Activated CD8-positive, alpha-beta memory T cell treated with anti-CD3 and anti-CD28 coated beads, Interleukin-2, amount 50 U/mL, for 4 hours (primary cell): ENCODE measurements at places on chromosomes 4 and X.

DNA sequence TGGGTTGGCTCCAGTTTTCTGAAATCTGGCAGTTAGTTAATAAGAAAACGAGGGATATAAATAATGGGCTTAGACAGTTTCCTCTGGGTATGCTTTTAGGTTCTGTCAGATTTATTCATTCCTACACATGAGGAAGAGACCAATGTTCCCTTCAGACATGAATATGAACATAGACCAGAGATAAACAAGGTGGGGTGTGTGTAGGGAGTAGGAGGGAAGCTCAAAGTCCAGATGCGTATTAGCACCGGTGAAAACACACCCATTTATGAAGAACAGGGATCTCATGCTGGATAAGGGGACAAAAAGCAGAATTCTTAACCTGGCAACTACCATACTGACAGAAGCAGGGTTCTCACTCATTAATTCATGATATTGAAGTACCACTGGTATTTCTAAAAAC is 223.0 kb downstream of the SOWAHB start:
- no peak for DNase-seq

- DNase-seq, result peak; percentile 49
Observed at GRCh38 chrX:154411981-154412340, 622 bp downstream of the TAFAZZIN start.

- no peak for DNase-seq
Observed at GRCh38 chr4:169604131-169604900, 8.1 kb downstream of the NEK1 start.

DNA sequence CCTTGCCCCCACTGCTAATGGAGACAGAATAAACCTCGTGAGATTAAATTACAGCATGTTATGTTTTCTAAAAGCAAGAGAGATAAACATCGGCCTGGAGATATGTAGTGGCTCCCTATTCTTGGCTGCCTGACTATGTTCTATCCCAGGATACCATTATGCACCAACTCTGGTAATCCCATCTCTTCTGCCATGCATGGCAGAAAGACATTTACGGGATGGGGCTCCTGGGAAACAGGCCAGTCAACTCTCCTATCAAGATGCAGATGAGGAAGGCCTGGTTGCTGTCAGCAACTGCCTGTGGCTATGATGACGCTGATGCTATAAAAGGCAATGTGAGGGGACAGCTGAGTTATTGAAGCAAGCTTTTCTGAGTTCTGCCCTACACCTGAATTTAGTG is 166.2 kb upstream of the VCX3A start:
- DNase-seq, result no peak

GRCh38 chr4:116866106-116866505 is 219.3 kb downstream of the TRAM1L1 start:
- no peak for DNase-seq

DNA sequence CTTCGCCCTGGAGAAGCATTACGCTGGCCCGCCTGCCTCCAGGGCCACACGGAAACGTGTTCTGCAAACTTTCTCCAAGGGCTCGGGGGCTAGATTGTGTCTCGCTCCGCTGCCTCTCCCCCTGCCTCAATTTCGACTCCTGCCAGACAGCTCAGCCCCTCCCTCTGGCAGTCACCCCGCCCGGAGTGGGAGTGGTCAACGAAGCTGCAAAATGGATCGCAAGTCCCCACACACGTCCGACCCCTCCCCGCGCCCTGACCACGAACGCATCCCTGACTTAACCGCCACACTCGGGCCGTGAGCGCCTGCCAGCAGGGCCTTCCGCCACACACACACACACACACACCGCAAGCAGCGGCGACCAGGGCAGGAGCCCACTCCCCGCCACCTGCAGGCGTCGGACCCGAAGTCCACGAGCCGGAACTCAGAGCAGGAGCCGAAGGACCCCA is 47.0 kb upstream of the NKAP start:
- DNase-seq, result no peak

GRCh38 chrX:20317873-20318272 is 51.2 kb upstream of the RPS6KA3 start:
- DNase-seq, result no peak

DNA sequence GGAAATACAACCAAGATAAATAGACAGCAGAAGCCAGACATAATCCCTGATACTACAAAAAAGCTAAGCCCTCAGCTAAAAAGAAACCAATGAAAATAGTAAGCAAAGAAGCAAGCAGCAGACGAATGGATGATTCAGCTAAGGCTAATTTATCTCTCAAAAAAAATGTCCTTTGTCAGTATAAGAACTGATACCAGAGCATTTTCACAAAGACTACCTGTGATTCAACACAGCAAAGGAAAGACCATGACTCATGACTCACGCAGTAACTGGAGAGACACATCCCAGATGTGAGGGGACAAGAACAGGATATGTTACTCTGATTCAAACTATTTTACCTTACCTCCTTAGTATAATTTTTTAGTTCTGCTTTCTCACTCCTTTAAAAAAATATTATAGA is 22.7 kb upstream of the TMPRSS11F start:
- no peak for DNase-seq

DNA sequence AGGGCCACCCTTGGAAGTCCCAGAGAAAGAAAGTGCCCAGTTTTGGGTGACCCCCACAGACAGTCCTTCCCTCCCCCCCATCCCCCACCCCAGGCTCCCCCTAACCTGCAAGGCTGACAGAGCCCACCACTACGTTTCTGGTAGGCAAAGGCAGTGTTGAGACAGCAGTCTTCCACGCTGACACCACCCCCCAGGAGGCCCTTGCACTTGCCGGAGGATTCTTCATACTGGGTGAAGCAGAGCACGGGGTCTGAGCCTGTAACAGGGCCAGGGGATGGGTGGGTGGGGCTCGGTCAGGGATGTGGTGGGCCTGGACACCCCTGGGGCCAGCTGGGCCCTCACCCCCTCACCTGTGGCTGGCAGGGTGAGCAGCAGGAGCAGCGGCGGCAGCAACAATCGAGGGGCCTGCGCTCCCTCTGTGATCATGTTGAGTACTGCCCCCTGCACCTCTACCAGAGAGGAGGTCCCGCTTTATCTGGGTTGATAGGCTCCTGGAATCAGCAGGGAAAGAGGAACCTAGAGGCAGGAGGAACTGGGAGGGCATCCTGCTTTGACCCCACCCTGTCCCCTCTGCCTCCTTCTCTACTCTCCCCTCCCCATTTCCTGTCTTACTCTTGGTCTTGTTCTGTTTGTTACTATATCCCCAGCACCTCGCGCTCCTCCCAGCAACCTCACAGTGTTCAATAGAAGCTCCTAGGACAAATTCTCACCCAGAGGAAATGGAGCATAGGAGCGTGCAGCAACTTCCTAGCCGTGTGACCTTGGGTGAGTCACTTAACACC is at the start of gene CFP:
CFP (minus strand) TSS at position 512 of the 782 bp plus-strand sequence; CDS start at position 426, 86 bp downstream.
- DNase-seq, result no peak

DNA sequence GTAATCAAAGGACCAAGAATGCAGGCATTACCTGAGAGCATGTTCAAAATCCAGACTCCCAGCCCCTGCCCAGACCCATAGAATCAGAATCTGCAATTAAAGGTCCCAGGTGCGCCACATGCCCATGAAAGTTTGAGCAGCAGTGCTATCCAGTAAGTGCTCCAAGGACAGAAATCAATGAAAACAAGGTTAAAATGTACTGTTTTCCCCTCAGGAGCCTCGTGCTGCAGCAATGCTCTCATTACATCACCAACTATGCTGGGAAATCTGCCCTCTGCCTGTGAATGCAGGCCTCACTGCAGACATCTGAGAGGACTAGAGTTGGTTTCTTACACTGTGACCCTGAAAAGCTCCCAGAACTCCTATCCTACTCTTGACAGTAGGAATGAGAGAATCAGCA is 21.1 kb downstream of the ANXA5 start:
- DNase-seq, result no peak

- DNase-seq, result no peak
Observed at GRCh38 chrX:125757794-125758564, 408.1 kb downstream of the DCAF12L2 start.

GRCh38 chr4:72791054-72791453 is 222.0 kb upstream of the ADAMTS3 start:
- DNase-seq, result no peak

- no peak for DNase-seq
Observed at GRCh38 chr4:102694791-102695190, 66.0 kb downstream of the MANBA start.

GRCh38 chr4:4377732-4378460 is 9.0 kb upstream of the NSG1 start:
- no peak for DNase-seq

GRCh38 chrX:121308276-121308805 is 260.9 kb downstream of the GLUD2 start:
- DNase-seq, result no peak

GRCh38 chrX:97065066-97065465 is 181.4 kb downstream of the RPA4 start:
- no peak for DNase-seq

DNA sequence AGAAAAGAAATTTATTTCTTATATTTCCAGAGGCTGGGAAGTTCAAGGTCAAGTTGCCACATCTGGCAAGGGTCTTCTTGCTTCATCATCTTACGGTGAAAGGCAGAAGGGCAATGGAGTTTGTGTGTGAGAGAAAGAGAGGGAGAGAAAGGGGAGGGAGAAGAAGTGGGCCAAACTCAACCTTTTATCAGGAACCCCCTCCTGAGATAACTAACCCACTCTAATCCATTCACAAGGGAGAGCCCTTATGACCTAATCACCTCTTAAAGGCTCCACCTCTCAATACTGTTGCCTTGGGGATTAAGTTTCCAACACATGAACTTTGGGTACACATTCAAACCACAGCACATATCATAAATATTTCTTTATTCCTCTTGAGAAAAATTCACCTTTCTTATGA is 203.3 kb upstream of the FAM241A start:
- no peak for DNase-seq

DNA sequence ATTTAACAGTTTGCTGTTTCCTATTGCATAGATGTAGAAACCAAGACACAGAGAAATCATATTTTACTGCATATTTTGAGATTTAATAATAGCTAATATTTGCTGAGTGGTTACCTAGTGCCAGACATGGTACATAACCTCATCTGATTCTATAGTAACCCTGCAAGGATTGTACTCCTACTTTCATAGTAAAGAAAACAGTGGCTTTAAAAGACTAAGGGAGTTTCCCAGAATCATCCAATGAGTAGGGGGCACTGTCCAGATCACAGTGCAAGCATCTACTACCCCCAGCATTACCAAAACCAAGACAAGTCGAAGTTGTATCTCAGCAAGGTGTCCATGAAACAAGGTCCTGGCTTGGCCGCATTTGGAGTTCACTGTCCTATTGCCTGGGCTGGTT is 224.5 kb upstream of the TENM3 start:
- DNase-seq, result no peak

GRCh38 chr4:25767877-25768725 is 94.7 kb downstream of the SEL1L3 start:
- DNase-seq, result no peak

GRCh38 chr4:182642831-182643230 is 274.4 kb downstream of the DCTD start:
- no peak for DNase-seq

DNA sequence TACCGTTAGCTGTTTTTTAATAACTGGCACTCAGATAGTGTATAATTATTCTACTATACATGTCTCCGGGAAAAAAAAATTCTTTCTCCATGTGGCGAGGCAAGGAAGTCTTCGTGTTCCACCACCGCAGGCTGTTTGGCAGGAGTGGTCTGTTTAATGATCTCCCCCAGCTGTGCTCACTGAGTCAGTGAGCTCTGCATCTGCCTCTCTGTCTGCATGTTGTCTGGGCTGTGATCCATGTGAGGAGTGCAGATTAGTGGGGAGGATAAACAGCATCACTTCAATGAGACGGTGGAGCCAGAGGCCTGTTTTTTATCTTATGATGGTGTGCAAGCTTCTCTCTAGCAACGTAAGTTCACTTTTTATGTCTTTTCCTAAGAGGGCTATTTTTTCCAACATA is 69.8 kb downstream of the RPS3A start:
- DNase-seq, result no peak

GRCh38 chr4:53744446-53745160 is 153.3 kb upstream of the LNX1 start:
- DNase-seq, result no peak

GRCh38 chrX:103304705-103305104 is 6.1 kb downstream of the BEX2 start:
- DNase-seq, result no peak

DNA sequence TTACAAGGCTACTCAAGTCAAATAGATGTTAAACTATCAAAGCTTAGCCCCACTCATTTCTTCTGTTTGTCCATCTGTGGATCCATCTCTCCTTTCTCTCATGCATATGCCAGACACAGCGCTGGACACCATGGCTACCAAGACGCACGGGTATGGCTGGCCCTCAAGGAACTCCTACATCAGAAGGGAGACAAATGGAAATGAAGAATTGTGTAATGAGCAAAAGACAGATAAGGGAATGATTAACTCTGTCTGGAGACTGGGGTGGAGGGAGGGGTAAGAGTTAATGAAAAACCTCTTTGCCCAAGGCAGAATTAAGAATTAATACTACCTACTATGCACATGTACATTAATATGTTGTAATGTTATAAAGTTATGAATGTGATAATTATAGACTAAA is 88.1 kb downstream of the MGST2 start:
- no peak for DNase-seq

DNA sequence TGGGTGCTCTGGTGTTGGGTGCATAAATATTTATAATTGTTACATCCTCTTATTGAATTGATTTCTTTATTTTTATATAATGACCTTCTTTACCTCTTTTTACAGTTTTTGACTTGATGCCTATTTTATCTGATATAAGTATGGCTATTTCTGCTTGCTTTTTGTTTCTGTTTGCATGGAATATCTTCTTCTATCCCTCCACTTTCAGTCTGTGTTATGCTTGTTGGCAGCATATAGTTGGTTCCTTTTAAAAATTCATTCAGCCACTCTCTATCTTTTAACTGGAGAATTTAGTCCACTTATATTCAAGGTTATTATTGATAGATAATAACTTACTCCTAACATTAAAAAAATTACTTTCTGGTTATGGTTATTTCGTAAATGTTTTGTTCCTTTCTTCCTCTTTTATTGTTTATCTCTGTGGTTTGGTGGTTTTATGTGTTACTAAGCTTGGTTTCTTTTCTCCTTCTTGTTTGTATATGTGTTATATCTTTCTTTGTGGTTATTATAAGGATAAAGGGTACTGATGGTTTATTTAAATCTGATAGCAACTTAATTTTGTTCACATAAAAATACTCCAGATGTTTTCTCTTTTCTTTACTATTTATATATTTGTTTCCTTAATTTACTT is 69.5 kb downstream of the IL15 start:
- no peak for DNase-seq

DNA sequence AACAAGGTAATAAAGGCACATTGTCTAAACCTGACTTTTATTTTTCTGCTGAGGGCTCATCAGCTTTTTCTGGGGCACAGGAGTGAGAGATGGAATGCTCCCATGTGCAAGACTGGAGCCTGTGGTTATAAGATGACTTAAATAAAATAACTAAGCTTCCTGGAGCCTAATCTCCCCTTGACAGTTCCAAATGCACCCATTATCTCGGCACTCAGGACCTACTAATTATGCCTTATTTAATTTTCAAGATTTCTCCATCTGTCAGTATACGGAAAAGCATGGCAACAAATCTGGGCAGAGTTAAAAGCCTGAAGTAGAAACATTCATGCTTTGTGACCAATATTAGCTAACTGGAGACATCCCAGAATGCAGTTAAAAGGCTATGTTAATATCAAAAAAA is 416.7 kb upstream of the TEX13C start:
- DNase-seq, result no peak
